HepG2 (cell line): ENCODE measurements at places on chromosomes 2 and 18. TPM values are rescaled to one million over a fixed set of nuclear protein-coding genes. Genes with fewer than 3 reads are reported as not detected.

Gene UPP2
- 0.07 TPM in 1 of 2 replicates, not detected in the other for total RNA-seq

GRCh38 chr18:51425889-51426288, 228.4 kb upstream of the MEX3C start:
- H3K36me3 ChIP-seq = no peaks in the 10 kb centered on the region
- no peak for DNase-seq
- no peaks in the 10 kb centered on the region for H3K27me3 ChIP-seq
- H3K27ac ChIP-seq = no peak overlapping the region
- H3K4me1 ChIP-seq = no peaks in the 10 kb centered on the region

Gene NPHP1
- total RNA-seq = 4.8 and 6.7 TPM in 2 replicates

Gene MPHOSPH10
- total RNA-seq = 137 and 201 TPM in 2 replicates

Gene ICOS
- total RNA-seq = not detected in 2 replicates

- peak within 1 kb of the TSS; percentile 89 for H3K27ac ChIP-seq
- H3K36me3 ChIP-seq = no peaks in the 10 kb centered on the region
- peaks cover 98% of the 10 kb centered on the region for H3K4me1 ChIP-seq
- peak; percentile 71 for DNase-seq
Observed at GRCh38 chr2:240868286-240869108, at the start of gene AGXT. Gene AGXT, plus strand, starts transcription at chr2:240868824. Its CDS starts 42 bp downstream, at chr2:240868866.

DNA sequence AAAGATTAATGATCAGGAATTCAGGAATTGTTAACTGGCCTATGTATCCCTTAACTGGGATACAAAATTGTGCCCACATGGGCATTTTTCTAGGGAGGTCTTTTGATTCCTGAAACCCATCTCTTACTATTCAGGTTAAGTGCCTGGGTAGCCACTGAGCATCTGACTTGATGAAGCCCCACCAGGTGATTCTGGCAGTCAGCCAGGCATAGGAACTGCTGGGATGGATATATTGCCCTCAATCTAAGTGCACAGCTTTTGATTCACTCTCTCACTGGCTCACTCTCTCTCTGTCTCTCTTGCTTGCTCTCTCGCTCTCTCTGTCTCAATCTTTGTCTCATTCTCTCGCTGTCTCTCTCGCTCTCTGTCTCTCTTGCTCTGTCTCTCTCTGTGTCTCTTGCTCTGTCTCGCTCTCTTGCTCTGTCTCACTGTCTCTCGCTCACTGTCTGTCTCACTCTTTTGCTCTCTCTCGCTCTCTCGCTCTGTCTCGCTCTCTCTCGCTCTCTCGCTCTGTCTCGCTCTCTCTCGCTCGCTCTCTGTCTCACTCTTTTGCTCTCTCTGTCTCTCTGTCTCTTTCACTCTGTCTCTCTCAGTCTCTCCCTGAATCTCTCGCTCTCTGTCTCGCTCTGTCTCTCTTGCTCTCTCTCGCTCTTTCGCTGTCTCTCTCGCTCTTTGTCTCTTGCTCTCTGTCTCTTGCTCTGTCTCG, 22.3 kb downstream of the INPP1 start:
- H3K4me3 ChIP-seq = no peak overlapping the region
- DNase-seq = no peak
- no peaks in the 10 kb centered on the region; the same call in 1 of the 2 replicates for H3K36me3 ChIP-seq
- H3K4me1 ChIP-seq = no peaks in the 10 kb centered on the region
- no peaks in the 10 kb centered on the region for H3K27me3 ChIP-seq
- no peak overlapping the region for H3K27ac ChIP-seq
